Aorta (tissue), 5 donors: ENCODE measurements at places on chromosomes 7 and 10. TPM values are rescaled to one million over a fixed set of nuclear protein-coding genes. Genes with fewer than 3 reads are reported as not detected.

APBB1IP gene
- polyA plus RNA-seq: 4.4 TPM

FRA10AC1 gene
- polyA plus RNA-seq: 15.0 TPM

CTNNA3 gene
- 0.38 TPM for polyA plus RNA-seq

SEMA3C gene
- 3.3 TPM for polyA plus RNA-seq

EZH2 gene
- polyA plus RNA-seq: 0.75 TPM

ICA1 gene
- 14.5 TPM for polyA plus RNA-seq
